ENCODE measurements at places on chromosomes 16 and 17.
A peak's percentile ranks its signal among the peaks of the same experiment; 100 is the strongest.

DNA sequence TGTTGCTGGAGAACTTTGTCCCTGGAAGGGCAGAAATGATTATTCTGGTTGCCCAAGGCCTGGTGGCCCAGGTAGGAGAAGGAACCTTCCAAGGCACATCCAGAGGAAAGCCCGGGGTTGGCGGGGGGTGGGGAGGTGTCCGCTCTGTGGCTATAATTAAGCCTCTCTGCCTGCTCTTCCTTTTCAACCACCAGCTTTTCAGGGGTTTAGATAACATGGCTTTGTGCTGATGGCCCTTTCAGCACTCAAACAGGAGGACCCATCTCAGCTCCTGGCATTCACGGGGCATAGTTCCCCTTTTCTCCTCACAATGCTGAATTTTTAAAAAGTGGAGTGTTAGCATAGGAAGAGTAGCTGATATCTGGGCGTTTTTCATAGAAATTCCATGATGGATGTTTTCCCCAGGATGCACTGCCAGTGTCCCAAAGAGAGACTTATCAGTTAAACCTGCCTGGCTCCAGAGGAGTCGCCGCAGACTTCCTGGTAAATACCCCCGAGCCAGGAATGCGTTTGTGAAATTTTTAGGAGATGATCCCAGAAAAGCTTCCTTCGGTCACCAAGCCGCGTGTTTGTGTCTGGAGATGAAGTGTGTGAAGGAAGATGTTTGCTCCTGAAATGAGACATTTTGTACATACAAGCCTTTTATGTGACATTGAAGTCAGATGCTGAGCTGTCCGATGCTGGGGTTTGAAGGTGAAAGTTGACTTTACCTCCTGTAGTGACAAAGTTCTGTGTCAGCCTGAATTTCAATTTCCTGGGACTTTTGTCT is 188.5 kb downstream of the MSI2 start:
- DNase-seq: no peak

DNA sequence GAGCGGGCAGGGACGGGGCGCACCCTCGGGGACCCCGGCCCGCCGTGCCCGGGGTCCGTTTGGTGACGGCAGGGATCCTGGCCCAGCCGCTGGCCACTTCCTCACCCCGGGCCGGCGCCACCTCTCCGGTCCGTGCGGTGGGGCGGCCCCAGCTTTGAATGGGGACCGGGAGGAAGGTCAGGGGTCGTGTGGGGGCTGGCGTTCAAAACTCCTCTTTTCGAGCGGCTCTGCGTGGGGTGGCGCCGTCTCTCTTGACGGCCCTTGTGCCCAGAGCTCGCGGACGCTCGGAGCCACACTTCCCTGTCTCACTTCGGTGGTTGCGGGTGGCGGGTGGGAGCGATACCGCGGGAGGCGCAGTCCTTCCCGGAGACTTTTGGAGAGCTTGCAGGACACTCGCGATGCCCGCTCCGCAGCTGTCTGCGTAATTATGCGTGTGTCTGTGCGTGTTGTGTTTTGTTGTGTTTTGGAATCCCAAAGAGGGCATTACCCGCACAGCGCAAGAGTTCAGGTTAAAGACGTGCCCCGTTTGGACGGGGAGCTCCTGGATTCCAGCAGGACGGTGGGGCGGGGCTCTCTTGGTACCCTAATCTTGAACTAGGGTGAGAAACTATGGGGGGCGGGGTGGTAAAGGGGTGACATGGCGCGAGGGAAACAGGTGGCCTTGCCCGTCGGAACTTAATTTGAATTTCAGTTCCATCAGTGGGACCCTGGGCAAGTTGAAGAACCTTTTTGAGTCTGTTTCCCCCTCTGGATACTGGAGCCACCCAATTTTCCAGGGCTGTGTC is 637 bp downstream of the PLCG2 start:
- DNase-seq: peak; percentile 5

DNA sequence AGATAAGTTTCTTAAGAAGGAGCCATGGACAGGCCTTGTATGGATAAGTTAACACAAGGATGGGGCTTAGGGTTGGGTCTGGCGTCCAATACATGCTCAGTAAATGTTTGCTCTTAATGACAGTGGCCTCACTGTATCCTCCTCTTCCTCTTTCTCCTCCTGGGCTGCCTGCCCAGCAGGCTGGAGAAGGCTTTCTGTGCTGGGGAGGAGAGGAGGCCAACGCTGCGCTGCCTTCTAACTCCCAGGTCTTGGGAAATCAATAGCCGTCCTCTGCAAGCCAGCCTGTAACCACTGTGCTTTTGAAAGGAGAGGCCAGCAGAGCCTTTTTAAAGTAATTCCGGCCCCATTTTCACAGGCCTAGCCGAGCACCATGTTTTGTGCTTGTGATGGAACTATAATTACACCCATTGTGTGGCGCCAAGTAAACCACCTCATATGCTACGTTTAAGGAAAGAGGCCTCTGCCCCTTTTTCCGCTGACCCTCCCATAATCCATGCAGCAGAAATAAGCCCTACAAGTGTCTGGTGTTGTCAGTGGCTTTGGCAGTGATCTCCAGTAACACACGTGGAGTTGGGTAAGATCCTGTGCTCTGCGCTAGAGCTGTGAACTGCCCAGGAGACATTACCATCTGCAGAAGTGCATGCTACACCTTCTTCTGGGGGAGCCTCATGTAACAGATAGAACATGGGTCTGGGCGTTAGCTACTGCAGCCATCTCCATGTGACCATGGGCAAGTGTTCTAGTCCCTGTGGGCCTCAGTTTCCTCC is 368.2 kb downstream of the SNX29 start:
- DNase-seq: no peak

- DNase-seq: no peak
Measured at GRCh38 chr17:58401287-58401686, 16.0 kb downstream of the RNF43 start.

- DNase-seq: no peak
Measured at GRCh38 chr17:82219083-82219482, 6.4 kb upstream of the CCDC57 start.

All from stimulated activated naive CD8-positive, alpha-beta T cell treated with anti-CD3 and anti-CD28 coated beads, Interleukin-15, amount 100 ng/mL, for 72 hours (primary cell).